ENCODE measurements at places on chromosomes 5 and 9. TPM values are rescaled to one million over a fixed set of nuclear protein-coding genes. Genes with fewer than 3 reads are reported as not detected.

The RBM18 gene
- 13.4 TPM for total RNA-seq

The DCTN3 gene
- 63.0 TPM for total RNA-seq

The CDH9 gene
- not detected for total RNA-seq

The CCDC192 gene
- not detected for total RNA-seq

The STX17 gene
- 22.2 TPM for total RNA-seq

The BTNL9 gene
- total RNA-seq = 0.19 TPM

Data from vein endothelial cell (primary cell).